ENCODE measurements at places on chromosomes 5 and 9.

GRCh38 chr9:121459513-121459912, 40.1 kb downstream of the GGTA1 start:
- no peak for DNase-seq

DNA sequence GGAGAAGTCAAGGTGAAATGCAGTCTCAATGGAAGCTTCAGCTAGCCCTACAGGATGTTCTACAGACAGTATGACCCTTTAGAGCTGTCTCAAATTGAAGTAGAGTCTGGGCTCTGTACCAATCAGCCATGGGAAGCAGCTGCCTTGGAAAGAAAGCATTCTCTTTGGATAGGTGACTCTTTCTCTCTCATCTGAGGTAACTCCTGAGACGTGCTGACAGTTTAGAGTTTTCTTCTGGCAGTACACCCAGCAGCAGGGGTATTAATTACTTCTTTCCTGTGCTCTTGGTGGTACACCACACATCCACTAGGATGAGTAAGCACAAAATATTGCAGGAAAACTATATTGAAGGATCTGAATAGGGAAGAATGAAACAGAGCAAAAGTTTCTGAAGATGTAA, 329.6 kb upstream of the RGMB start:
- DNase-seq = peak; percentile 55

DNA sequence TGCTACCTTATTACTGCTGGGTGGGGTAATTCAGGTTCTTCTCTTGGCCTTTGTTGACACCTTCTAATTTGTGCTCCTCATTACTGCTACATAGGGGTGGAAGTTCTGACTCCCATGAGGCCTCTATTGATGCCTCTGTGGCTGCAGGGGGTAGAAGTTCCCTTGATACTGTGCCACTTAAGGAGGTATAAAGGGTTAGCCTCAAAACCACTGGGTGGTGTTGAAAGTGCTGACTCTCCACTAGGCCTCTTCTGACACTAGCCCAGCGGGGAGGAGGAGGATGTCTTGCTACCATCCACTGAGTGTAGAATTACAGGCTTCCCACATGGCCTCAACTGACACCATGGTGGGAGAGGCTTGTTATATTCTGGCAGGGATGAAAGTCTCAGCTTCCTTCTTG, 36.7 kb upstream of the CCDC112 start:
- peak; percentile 44 for DNase-seq

DNA sequence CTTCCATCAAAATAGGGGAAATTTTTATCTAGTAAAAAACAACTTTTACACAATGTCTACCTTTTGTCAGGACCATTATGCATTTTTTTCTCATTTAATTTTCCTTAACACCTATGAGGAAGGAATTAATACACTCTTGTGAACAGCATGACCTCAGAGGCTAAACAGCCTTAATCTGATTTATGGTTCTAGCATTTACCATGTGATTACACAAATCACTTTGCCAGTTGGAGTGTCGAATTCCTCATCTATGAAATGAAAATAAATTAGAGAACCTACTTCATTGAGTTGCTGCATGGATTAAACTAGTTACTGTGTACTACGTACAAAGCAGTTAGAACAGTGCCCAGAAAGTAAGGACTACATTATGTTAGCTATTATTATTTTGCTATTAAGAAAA, 187.7 kb upstream of the MPDZ start:
- no peak for DNase-seq

- DNase-seq = peak; percentile 67
Observed at GRCh38 chr5:67038817-67039603, 157.6 kb downstream of the CD180 start.

DNA sequence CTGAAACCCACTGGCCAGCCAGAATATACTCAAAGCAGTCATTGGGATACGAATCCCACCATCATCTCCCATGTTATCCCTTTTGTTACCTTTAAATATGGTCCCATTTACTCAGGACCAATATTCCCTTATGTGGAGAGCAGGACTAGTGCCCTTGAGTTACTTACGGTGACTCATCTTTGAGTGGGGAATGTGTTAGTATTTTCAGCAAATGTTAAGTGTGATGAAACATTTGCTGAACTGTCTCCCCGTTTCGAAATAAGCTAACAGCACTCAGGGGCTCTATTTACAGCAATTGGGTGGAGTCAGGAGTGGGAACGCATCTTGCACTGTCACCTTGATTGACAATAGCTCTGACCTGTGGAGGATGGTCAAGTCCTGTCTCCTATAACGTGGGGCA, 67.4 kb downstream of the CTSL start:
- DNase-seq = peak; percentile 84

DNA sequence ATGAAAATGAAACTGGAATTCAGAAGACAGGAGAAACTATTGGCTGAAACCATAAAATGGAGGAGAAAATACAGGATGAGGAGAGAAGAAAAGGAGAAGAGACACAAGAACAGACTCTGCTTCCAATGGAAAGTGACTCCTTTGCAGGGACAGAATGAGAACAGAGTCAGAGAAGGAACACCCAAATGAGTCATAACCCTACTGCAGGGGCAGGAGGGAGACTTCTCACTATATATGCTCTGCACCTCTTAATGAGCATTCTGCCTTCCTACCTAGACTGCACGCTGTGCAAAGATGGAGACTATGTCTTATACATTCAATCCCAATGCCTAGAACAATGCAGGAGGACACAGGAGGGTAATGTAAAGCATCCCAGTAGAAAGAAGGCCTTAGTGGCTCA, 2.1 kb downstream of the SAXO1 start:
- peak; percentile 23 for DNase-seq

- no peak for DNase-seq
Observed at GRCh38 chr5:116389601-116390000, 185.0 kb downstream of the SEMA6A start.

GRCh38 chr9:17081814-17082213, 53.0 kb upstream of the CNTLN start:
- DNase-seq = no peak

- DNase-seq = no peak
Observed at GRCh38 chr9:3874449-3875360, 348.9 kb upstream of the RFX3 start.

DNA sequence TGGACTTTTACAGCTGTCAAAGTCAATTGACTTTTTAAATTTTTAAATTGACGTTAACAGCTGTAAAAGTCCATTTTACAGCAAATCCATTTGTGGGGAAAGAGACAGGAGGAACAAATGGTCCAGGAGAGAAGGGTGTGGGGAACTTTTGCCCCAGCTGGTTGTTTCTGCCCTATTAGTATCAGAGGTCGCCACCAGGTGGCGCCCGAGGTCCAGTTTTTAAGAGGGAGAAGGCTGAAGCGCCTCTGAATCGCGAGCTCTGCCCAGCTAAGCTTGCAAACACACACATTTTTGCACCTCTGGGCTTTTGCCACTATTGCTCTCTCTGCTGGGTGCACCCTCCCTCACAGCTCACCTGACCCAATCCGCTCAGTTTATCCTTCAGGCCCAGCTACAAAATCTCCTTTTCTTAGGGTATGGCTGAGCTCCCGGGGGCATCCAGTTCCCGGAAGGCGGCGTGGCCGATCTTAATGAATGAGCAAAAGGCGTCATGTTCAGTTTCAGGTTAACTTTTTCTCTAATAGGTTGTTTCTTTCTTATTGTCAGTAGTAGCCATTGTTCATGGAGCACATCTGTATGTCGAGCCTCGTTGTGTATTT, 6.3 kb upstream of the TTLL11 start:
- DNase-seq = peak; percentile 76

DNA sequence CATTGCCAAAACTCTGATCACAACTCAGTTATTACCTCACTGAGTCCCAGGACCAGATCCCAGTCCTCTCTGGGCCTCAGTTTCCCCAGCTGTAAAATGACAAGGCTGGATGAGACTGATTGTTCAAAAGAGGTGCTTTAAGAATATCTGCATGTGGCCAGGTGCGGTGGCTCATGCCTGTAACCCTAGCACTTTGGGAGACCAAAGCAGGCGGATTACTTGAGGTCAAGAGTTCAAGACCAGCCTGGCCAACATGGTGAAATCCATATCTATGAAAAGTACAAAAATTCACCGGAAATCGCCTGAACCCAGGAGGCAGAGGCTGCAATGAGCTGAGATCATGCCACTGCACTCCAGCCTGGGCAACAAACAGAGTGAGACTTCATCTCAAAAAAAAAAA, 8.3 kb downstream of the ATOX1 start:
- DNase-seq = no peak

DNA sequence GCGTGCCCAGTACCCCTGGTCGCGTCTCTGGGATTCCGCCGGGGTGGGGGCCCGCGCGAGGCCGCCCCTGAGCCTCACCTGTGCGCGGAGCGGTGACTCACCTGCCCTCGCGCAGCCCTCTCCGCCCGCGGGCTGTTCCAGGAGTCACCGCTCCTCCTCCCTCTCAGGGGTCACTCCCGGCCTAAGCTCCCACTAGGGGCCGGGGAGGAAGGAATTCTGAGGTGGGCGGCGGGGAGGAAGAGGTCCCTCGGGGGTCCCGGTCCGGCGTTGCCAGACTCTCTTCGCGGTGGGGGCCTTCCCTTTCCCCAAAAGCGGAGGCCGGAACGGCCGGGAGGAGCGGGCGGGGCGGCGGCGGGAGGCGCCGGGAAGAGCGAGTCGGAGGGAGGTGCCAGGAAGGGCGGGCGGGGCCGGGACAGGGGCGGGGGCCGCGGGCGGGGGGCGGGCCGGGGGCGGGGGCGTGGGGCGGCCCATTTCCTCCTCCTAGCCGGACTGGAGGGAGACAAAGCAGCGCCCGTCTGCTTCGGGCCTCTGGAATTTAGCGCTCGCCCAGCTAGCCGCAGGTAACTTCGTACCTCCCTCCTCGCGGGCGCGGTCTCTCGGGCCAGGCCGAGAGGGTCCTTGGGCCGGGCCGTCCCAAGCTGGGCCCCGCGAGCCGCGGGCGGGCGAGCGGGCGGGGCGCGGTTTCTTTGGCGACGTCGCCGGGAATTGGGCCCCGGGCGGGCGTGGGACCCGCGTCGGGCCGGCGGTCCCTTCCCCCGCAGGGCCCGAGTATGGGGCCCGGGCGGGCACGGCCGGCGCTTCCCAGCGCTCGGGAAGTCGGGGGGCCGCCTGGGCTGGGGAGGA, at the start of gene CTNNA1:
CTNNA1 (plus strand) TSS at position 475 of the 843 bp plus-strand sequence. CDS start 28,500 bp downstream, outside the sequence.
- DNase-seq = peak; percentile 73

GRCh38 chr5:160363211-160363610, 7.2 kb downstream of the C1QTNF2 start:
- DNase-seq = no peak

DNA sequence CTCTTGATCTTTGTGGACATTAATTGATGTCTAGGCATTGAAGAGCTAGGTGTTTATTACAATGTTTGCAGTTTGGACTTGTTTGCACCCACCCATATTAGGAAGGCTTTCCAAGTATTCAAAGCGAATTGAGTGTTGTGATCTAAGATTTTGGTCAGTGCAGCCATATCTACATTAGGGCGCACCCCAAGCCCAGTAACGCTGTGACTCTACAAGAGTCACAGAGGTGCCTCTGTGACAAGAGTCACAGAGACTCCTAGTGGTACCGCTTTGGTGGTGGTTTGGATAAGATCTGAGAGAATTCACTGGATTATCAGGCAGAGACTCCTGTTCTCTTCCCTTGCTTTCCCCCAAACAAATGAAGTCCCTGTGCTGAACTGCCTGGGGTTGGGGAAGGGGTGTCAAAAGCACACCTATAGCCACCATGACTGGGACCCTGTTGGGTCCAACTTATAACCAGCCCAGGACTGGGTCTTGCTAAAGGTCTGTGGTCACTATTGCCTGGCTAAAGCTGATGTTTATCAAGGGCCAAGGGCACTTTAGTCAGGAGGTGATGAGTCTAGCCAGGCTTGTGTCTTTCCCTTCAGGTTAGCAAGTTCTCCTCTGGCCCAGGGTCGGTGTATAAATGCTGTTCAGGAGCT, 114.1 kb upstream of the RIOK2 start:
- DNase-seq = peak; percentile 56

GRCh38 chr9:22041775-22042174, 32.7 kb upstream of the CDKN2B start:
- peak; percentile 37 for DNase-seq

- DNase-seq = peak; percentile 76
Observed at GRCh38 chr9:12884736-12885395, 110.0 kb downstream of the LURAP1L start.

- DNase-seq = peak; percentile 65
Observed at GRCh38 chr5:25458628-25459027, 813.9 kb upstream of the CDH10 start.

DNA sequence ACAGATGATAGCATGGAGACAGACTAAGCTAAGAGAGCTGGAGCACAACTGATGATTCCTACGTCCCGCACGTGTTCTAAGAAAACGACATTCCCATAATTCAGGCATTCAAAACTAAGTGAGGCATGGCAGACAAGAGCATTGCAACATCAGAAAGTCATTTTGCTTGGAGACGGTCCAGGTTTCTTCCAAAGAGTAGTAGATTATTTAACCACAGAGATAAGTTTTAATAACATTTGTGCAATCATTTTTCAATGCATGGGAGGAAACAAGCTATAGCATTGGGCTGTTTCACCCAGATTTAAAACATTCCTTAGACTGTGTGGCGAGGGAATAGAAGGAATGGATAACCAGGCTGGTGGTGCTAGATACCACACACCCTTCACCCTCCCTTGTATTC, 117.2 kb downstream of the APBA1 start:
- DNase-seq = peak; percentile 19

GRCh38 chr5:97547999-97548738, 365.1 kb upstream of the RIOK2 start:
- DNase-seq = no peak

- no peak for DNase-seq
Observed at GRCh38 chr5:173775261-173776197, 112.6 kb upstream of the CPEB4 start.

DNA sequence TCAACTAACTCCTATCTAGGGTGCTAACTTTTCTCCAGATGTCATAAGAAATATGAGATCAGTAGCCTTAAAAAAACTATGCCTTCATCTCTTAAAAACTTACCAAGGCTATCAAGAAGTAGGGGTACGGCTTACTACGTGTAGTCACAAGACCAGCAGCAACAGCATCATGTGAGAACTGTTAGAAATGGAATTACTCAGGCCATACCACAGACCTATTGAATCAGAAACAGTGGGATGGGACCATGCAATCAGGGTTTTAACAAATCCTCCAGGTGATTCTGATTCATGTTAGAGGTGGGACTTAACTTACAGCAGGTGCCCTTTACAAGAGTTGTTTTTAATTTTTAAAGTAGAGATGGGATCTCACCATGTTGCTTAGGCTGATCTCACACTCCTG, 4.6 kb downstream of the IFNE start:
- DNase-seq = no peak

GRCh38 chr5:101112645-101113044, 209.6 kb upstream of the ST8SIA4 start:
- no peak for DNase-seq

GRCh38 chr9:72937545-72937944, 15.3 kb downstream of the ALDH1A1 start:
- DNase-seq = peak; percentile 56

Measured in M059J (cell line).